ENCODE measurements at places on chromosomes 2 and 18. TPM values are rescaled to one million over a fixed set of nuclear protein-coding genes. Genes with fewer than 3 reads are reported as not detected.

DNA sequence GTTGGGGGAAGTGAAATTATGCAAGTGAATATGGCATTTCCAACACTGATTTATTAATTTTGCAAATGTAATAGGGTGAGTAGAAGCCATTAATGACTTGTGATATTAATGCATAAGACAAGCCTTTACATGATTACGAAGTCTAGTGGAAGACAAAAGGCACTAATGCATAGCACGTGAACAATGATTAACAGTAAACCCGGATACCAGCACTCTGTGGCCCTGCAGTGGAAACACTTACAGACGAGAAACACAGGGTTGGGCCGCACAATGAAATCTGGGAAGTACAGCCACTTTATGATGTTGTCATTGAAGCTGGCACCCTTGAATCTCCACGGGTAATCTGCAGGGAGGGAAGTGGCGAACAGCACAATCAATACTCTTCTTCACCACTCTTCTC, 233.4 kb downstream of the NAPG start:
- DNase-seq, result no peak

DNA sequence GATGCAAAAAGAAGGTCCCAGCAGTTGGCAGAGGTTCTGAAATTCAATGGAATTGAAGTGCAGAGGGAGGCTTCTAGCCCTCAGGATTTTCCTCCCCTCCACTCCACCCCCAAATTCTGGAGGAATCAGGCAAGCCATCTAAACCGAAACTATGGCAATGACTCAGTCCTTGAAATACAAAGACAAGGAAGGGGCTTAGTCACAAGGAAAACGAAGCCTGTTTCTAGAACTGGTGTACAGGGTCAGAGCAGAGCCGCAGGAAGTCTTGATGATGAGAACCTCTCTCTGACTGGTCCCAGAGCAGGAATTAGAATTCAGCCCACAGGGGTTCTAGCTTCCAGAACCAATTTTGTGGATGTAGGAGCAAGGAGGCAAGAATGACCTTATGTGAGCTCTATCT, 111.7 kb upstream of the SCN1A start:
- DNase-seq, result no peak

GRCh38 chr2:41496908-41497307, 550.9 kb upstream of the PKDCC start:
- DNase-seq, result no peak

DNA sequence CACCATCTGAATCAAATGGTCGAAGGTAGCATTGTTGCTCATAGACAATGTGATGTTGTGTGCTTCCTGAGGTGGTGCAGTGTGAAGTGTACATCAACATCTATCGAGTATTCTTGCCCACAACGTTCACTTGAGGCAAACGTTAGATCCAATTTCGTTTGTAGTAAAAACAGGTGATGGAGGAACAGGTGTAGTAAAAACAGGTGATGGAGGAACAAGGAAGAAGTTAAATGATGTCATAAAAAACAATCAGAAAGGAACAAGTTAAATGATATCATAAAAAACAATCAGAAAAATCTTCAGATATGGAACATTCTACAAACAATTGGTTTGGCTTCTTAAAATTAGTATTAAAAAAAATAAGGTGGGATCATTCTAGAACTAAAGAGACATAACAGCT, 11.3 kb downstream of the WDR7 start:
- no peak for DNase-seq

- no peak for DNase-seq
These were observed 504.8 kb upstream of the KLHL29 start for GRCh38 chr2:22880161-22880560.

The OTOS gene
- not detected for total RNA-seq

GRCh38 chr2:177930916-177931315, 141.7 kb downstream of the PDE11A start:
- no peak for DNase-seq

All from activated B cell treated with CpG ODN at 0.5 μM for 24 hours (primary cell).